ENCODE measurements at places on chromosomes 7 and 10.
A peak's percentile ranks its signal among the peaks of the same experiment; 100 is the strongest.

- DNase-seq = no peak
Measured at GRCh38 chr10:119655566-119656001, 4.4 kb downstream of the BAG3 start.

DNA sequence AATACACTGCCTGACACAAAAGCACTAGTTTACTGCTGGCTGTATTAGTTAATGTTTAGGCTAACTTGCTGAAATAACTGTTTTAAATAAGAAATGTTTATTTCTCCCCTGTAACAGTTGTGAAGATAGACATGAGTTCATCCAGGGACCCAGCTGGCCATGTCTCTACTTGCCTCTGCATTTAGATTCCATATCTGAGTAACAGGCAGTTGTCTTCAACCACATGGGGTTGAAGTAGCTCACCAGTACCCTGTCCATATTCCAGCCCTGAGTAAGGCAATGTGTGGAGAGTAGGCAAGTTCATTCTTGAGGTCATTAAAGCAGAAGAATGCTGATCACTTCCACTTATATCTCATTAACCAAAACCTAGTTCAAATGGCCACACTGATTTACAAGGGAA is 31.1 kb upstream of the RSBN1L start:
- DNase-seq = no peak

DNA sequence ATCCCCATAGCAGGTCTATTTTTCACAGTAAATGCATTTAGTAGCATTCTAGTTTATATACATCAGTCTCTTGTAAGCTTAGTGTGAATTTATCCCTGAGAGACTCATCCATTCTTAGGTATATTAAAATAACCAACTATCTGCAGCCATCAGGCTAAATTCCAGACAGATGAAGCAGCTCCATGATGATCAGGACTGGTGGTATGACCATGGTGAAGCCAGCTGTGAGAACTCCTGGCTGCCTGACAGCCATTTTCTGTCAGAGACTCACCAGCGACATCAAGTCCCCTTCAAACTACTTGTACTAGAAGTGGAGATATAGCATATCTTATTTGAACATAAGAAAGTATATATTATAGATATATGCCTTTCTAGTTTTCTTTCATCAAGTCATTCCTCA is 70.3 kb upstream of the GSDME start:
- DNase-seq = no peak

GRCh38 chr10:97713339-97713825 is at the start of gene MARVELD1:
MARVELD1 (plus strand) TSS chr10:97713730; CDS start chr10:97713877, 147 bp downstream.
- DNase-seq = no peak

DNA sequence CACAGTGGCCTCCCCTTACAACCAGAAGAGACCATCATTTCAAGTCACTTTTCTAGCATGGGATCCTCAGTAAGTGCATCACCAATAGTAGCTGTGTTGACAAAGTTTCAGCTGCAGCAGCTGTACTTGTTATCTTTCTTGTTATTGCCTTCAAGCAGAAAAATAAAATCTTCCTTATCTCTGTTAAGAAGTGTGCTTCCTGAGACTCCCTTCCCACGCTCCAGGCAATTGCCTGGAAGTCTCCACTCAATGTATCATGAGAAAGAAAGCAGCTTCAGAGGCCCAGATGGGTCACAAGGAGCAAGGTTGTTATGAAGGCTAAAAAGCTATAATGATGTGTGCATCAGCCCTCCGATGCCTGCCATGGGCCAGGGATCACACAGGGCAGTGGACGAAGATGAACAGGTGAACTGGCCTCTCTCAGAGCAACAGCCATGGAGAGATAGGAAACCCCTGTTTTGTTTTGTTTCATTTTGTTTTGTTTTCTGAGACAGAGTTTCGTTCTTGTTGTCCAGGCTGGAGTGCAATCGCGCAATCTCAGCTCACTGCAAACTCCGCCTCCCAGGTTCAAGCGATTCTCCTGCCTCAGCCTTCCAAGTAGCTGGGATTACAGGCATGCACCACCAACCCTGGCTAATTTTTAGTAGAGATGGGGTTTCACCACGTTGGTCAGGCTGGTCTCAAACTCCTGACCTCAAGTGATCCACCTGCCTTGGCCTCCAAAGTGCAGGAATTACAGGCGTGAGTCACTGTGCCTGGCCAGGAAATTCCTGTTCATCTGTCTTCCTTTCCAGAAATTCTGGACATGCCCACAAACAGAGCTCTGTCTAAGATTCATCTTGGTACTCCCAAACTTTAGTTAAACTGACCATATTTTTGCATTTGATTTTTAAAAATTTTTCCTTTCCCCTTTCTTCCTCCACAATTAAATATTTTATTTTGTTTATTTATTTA is 340.5 kb downstream of the TNS3 start:
- DNase-seq = no peak

GRCh38 chr7:84110400-84110799 is 84.2 kb downstream of the SEMA3A start:
- no peak for DNase-seq

DNA sequence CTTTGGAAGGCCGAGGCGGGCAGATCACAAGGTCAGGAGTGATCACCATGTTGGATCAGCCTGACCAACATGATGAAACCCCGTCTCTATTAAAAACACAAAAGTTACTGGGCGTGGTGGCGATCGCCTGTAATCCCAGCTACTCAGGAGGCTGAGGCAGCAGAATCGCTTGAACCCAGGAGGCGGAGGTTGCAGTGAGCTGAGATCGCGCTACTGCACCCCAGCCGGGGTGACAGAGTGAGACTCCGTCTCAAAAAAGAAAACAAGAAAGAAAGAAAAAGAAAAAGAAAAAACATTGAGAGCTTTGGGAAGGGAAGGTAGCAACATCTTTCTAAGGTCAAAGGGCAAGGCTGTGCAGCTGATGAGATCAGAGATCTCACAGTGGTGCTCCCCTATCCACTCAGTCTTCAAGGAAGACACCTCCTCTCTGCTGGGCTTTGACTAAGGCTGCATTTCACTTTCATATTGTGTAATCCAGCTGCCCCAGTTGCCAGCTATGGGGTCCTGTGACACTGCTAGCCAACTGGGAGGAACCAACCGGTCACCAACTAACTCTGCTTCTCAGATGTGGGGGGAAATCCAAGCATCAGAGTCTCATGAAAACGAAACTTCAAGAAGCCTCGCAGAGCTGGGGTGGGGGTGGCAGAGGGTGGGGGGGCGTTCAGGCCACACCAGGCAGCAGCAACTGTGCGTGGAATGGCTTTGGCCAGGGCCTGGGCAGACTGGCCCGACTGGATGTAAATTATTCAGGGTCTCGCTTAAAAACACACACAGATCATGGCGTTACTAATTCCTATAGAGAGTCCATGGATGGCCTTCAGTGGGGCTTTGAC is 1.5 kb downstream of the IL15RA start:
- DNase-seq = peak; percentile 47

DNA sequence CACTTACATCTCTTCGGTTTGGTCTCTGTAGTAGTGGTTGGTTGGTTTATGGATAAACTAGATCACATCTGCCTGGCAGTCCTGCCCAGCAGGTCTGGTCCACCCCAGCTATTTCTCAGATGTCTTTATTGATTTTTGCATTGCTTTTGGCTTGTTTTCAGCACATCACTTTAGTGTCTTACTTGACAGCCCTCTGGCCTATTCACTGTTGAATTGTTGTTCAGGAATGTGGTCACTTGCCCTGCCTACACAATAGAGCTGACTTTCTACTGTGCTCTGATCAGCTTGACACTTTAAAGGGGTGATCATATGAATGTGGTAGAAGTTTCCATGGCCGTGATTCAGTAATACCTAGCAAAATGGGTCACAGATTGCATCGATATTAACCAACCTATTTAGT is 719.2 kb upstream of the LRRN3 start:
- DNase-seq = no peak

DNA sequence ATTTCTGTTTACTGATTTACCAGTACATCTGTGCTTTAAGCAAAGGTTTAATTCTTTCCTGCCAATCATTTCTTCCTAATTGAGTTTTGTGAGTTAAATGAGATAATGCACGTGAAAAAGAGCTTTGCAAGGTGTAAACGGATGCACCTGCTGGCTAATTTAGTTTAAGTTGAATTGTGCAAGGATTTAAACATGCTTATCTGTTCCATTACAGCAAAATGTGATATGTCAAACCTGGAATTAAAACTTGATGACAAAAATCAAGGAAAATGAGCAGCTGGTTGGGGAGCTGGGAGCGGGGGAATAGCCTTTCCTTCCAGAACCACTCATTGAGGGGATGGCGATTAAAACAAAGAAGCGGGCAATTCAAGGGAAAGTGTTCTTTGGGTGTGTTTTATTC is 155.0 kb upstream of the CTTNBP2 start:
- DNase-seq = no peak

DNA sequence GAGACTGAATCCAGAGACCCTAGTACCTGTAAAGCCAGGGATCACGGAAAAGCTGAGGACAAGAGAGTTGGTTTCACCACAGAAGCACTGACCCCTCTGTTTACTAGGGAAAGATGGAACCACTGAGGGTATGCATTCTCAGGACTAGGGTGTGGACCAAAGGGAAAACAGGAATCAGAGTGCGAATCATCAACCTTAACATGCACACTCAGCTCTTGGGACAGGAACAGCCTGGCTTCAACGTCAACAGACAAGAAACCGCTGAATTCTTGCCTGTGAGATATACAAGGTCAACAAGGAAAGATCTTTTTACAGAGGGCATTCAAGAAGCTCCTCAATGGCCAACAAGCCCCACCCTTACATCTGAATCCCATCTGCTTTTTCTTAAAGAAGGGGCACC is 14.9 kb downstream of the TNRC18 start:
- no peak for DNase-seq

- no peak for DNase-seq
Measured at GRCh38 chr7:5610500-5611186, 170.8 kb downstream of the RNF216 start.

DNA sequence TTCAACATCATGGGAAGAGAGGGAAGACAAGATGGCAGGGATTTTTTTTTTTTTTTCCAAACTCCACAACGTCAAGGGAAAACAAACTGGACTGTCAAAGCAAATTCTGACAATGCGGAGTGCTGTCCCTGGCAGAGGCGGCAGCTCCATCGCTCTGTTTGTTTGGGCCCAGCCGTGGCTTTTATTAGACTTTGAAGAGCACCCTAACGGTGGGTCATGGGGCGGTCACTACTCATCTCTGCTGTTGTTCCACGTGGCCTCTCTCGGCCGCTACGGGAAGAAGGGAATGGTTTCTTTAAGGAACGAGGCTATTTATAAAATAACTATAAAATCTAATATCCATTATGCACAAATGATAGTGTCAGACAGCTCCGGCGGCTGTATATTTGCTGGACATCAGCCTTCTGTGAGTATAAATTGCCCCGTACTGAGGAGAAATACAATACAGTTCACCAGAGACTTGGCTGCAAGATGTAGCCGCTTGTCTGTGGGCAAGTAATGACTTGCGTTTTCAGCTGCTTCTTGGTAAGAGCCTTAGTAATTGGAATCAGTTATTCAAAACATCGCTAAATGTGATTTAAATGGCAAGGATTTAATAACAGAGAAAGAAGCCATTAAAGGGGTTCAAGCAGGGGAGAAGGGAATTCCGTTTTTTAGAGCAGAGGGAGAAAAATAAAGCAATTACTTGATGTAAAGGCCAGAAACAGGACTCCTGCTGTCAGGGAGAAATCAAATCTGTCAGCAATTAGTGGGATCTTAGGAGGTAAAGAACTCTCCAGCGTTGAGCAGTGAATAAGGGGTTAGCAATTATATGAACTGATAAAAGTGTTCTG is 61.7 kb upstream of the RAB11FIP2 start:
- DNase-seq = no peak

- no peak for DNase-seq
Measured at GRCh38 chr10:44460416-44460815, 75.5 kb upstream of the CXCL12 start.

DNA sequence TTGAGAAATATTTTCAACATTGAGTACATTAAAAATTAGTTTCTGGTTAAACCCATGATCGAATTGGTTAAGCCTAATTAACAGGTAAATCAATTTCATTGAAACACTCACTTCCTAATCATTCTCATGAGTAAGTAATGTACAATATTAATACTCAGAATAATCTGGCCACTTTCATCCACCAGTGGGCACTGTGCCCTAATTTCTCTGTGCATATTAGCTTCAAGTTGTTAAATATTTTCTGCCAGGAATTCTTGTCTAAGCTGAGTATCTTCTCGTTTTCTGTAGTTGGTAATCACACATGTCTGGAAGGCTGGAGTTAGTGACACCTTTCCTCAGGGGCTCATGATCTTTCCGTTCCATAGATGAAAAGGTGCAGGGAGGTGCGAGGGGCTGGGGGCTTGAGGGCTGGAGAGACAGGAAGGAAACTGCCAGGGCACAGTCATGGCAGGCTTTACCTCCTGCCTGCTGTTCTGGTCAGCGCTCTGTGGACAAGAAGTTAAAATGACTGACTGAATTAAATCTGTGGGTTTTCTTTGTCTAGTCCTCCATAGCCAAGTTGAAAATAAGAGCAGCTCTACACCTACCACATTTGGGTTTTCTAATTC is 71.9 kb downstream of the WIPF3 start:
- DNase-seq = no peak

DNA sequence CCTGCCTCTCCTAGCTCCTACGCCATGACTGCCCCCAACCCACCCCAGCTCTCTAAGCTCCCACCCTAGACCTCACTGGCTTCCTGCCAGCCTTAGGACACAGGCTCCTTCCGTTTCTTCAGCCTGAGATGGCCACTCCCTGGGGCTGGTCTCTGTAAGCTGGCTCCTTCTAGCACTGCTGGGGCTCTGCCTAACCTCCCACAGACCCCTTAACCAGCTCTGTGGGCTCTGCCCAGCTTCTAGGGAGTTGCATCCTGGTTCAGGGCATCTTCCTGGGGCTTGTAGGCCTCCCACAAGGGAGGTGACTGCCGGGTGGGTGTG is 478.6 kb upstream of the KLF6 start:
- no peak for DNase-seq

DNA sequence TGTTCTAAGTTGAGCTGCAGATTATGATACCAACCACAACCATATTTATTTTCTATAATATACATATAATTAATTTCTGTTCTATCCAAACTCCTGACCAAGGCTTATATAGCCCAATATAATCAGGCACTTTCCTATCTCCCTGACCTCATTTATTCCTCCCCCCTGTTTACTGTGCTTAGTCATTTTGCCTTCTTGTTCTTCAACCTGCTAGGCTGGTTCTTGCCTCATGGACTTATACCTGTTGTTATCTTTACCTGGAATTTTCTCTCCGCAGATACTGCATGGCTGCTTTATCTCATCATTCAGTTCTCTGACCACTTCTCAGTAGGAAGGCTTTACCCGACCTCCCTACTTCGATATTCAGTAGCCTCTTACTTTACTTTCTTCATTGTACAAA is 24.9 kb upstream of the FAM3C start:
- no peak for DNase-seq

All from stimulated activated effector memory CD8-positive, alpha-beta T cell treated with anti-CD3 and anti-CD28 coated beads, Interleukin-12 subunit alpha, Interleukin-12 subunit beta, amount 100 ng/mL, for 72 hours (primary cell).